ENCODE measurements at places on chromosomes 7 and 10.
A peak's percentile ranks its signal among the peaks of the same experiment; 100 is the strongest.

- DNase-seq, result no peak
Measured at GRCh38 chr7:150947241-150947745, 30.8 kb downstream of the KCNH2 start.

DNA sequence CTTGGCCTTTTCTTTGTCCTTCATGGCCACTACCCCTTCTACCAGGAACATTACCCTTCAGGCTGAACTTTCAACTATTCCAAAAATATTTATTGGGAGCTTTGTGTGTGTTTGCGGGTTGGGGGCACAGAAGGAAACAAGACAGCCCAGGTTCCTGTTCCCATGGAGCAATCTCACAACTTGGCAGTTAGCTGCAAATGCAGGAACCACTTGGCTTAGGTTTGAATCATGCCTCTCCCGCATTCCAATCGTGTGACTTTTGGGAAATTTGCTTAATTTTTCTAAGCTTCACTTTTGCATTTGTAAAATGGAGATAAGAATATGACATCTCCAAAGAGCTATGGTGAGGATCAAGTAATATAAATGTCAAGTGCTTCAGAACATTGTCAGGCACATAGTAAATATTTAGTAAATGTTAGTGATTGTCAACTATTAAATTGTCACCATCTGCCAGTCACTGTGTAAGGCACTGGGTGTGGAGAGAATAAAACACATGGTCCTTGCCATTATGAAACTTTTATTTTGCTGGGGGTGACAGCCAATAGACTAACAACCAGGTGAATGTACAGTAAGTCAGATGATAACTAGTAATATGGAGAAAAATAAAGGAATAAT lies 277.1 kb downstream of the SNX13 start:
- DNase-seq, result no peak

DNA sequence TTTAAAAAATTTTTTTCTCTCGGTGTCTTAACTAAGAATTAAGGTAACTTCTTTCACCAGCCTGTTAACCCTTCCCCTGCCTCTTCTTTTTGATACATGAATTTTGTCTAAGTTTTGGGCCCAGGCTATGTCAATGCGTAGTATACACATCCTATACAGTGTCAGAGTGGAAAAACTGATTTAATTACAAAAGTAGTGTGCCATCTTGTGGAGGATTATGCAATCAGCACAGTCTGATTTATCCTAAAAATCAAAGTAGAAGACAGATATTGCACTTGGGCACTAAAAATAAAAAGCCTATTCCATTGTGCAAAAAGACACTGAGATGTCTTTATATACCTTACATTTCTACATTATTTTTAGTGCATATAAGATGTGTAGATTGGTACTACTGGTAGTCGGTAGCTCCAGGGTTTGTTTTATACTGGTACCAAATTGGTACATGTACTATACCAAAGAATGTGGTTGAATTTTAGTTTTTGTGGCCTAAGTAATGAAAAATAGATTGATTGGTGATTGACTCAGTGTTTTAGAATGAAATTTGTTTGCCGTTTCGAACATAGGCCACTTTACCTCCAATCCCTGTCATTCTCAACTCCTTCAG lies 96.6 kb downstream of the MKLN1 start:
- DNase-seq, result no peak

GRCh38 chr7:120738816-120739215 lies 119.1 kb downstream of the TSPAN12 start:
- no peak for DNase-seq

DNA sequence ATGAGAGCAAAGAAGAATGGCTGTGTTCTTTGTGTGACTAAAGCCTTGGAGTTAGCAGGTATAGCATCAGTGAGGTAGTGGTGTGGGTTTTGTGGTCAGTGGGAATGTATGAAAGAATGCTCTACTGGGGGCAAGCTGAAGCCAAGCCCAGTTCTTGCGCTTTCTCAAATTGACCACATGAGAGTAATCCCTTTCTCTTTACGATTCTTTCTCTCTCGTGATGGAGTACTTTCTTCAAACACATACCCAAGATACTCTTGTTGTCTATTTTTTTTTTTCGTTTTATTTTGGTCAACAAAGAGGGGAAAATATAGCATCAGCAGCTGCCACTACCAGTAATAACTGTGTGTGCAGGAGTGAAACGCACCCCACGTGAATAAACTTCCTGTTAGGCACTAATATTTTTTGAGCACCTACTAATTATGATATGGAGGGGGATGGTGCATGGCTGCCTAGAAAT lies 8.4 kb upstream of the PANK1 start:
- DNase-seq, result no peak

- DNase-seq, result no peak
Measured at GRCh38 chr7:37000511-37000910, 276.2 kb upstream of the AOAH start.

GRCh38 chr7:98214811-98215321 lies 3.6 kb downstream of the BHLHA15 start:
- no peak for DNase-seq

DNA sequence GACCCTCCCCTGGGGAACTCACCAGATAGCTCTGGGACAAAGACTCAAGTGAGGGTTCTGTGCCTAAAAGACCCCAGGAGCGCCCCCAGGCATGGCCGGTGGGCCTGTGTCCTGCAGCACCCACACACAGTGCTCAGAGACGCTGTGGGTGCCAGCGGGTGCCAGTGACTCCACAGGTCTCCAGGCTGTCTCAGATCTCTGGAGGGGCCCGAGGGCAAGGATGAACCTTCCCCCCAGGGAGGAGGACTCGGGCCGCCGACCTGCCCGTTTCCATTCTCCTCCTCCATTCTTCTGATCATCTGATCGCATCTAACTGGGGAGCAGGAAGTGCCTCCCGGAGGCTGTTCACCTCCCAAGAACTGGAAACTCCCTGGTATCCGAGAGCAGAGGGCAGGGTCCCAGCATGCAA lies 980 bp downstream of the ADAM8 start:
- DNase-seq, result peak; percentile 53

- DNase-seq, result no peak
Measured at GRCh38 chr10:65273115-65273514, 1652.7 kb upstream of the LRRTM3 start.

- no peak for DNase-seq
Measured at GRCh38 chr10:71332466-71332865, 13.4 kb downstream of the SLC29A3 start.

DNA sequence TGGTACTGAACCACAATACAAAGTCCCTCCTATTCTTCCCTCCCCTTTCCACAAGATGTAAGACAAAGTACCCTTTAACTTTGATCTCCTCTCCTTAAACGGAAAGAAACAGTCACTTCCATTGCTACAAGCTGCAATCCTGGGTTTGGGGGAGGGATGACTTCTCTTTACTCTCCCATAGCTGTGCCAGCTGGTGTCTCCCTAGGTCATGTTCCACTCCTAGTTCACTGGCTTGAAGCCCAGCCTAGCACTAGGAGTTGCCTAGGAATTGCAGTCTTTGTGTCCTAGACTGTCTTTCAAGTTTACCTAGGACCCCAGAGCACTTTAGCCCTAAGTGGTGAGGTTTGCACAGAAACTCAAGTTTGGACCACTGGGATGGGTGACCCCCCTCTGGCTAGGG lies 311.1 kb downstream of the HPSE2 start:
- no peak for DNase-seq

GRCh38 chr7:158031867-158032308 lies 555.7 kb downstream of the PTPRN2 start:
- no peak for DNase-seq

DNA sequence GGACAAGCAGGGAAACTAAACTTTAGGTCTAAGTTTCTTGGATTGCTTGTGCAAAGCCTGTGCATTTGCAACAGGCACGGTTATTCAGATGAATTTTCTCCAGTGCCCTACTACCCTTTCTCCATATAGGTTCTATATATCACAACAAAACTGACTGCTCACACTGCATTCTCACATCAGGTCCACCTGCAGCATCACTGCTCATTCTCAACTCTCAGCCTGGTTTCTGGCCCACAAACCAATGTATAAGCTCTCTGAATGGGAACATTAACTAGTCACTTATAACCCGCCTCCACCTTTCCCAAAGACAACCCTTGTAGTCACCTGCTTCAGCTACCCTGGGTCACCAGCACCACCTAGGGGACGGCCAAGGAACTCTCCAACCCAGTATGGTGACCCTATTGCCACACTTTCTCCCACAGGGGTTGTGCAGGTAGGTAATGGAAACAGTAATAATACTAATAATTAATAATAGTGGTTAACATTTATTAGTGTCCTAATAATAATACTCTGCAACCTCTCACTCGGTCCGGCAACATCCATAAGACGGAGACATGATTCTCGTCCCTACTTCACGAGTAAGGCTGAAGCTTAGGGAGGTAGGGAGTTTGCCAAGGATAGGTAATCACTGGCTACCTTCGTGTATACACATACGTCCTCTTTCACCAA lies 97.3 kb downstream of the CLEC2L start:
- DNase-seq, result peak; percentile 47

DNA sequence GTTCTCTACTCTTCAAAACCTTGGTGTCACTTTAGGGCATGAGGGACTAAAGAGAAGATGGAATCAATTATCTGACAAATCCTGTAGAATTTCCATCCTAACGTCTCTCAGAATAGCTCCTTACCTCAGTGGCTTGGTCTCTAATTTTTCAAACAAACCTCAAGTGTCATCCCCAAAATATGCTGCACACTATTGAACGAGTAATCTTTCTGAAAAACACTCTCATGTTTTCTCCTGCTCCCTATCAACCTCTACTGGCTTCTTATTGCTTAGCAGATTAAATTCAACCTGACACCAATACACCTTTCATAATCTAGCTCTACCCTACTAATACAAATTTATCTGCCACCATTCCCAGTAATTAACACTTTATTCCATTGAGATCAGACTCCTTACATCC lies 8.5 kb downstream of the CNOT4 start:
- DNase-seq, result no peak

- no peak for DNase-seq
Measured at GRCh38 chr10:6211341-6211670, 8.6 kb downstream of the PFKFB3 start.

- no peak for DNase-seq
Measured at GRCh38 chr10:24393201-24393600, 184.3 kb downstream of the KIAA1217 start.

DNA sequence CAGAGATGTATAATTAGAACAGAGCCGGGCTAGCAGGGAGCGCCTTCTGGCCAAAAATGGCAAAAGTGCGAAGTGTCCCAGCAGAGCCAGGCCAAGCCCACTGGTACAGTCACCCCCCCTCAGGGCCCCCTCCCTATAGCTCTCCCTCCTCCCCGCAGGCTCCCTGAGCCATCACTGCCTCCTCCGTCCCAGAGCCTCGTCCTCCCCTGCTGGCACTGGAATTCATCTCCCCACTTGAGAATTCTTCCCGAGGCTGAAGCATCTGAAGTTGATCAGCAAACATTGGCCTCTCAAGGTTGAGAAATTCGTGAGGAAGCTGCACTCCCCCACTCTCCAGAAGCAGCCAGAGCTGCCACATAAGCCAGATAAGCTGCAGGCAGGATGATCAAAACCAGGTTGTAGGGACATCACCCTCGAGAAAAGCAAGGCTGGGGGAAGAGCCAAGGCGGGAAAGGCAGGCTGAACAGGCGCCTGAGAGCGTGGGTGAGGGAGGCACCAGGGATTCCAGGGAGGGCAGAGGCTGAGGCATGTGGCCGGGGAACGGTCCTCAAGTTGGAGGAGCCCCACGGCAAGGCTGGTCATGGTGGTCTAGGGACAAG lies 23.4 kb downstream of the CAMK2G start:
- no peak for DNase-seq

DNA sequence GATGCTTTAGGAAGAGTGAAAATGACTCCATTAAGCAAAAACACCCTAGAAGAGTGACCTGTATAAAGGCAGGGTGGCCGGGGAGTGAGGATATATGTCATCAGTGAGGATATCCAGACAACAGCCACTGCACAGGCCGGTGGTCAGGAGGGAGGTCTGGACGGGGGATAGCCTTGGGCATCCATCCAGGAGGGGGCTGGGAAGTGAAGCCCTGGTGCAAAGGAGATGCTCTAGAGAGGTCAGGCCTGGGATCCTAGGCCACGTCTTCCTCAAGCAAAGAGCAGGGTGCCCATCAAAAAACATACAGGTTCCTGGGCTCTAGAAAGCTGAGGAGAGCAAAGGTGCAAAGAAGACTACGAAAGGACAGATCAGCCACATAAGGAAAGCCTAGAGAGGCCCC lies 25.6 kb downstream of the FAM171A1 start:
- DNase-seq, result no peak

- DNase-seq, result no peak
Measured at GRCh38 chr10:117960345-117960935, 86.3 kb downstream of the RAB11FIP2 start.

DNA sequence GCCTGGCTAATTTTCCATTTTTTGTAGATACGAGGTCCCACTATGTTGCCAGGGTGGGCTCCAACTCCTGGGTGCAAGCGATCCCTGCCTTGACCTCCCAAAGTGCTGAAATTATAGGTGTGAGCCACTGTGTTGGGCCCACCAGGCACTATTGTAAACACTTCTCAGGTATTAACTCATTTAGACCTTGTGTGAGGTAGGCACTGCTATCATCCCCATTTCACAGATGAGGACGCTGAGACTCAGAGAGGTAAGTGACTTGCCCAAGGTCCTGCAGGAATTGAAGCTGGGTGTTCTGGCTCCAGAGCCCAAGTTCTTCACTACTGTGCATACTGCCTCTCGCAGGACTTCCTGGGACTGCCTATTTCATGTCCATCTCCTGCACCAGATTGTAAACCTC lies 67.1 kb upstream of the SYPL1 start:
- DNase-seq, result no peak

DNA sequence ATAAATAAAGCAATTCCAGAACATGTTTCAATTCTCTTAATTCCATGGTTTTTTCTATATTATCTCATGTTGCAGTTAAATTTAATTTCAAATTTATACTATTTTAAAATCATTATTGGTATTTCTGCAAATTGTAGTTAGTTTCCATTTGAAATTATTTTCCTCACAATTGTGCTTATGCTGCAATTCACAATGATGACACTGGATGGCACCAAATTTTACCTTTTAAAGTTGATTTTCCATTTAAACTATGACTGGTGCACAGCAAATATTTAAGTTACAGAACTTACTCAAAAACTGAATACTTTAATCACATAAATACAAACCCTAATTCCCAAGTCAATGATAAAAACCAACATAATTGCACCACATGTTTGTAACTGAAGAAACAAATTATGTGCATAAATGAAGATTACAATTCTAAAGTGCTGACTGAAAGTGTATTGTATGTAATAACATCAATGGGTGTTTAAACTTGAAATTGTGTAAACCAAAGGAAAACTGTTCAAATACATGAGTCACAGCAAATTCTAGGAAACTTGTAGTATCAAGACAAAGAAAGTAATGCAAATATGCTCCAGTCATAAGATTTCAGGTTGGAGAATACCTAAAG lies 75.3 kb upstream of the AASS start:
- no peak for DNase-seq

All from stimulated activated CD8-positive, alpha-beta memory T cell treated with anti-CD3 and anti-CD28 coated beads, Interleukin-2, amount 100 ng/mL, for 48 hours (primary cell).